ENCODE measurements at places on chromosomes 4 and X.

DNA sequence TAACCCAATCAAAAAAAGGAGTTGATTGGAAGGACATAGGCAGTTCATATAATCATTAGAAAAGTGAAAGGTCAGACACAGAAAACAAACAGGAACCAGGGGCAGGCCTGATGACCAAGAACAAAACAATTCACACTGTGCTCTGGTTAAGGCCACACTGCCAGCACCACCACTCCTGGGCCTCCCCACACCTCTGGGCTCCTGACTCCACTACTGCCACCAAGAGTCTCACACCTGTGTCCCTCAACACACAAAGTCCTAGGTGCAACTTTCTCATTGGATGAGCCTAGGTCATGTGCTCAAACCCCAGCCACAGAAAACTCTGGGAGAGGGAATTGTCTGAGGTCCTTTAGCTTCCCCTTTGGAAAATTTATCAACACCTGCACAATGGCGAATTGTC, 11.1 kb upstream of the FAM9C start:
- no peak for DNase-seq

- no peak for DNase-seq
Observed at GRCh38 chr4:55013431-55013955, 111.9 kb downstream of the KDR start.

- DNase-seq, result no peak
Observed at GRCh38 chr4:48589098-48589445, 99.0 kb downstream of the ZAR1 start.

- DNase-seq, result no peak
Observed at GRCh38 chr4:3745886-3746656, 20.1 kb upstream of the ADRA2C start.

GRCh38 chrX:19804151-19804550, 83.2 kb downstream of the SH3KBP1 start:
- no peak for DNase-seq

- DNase-seq, result no peak
Observed at GRCh38 chr4:48804584-48805301, 24.7 kb upstream of the FRYL start.

DNA sequence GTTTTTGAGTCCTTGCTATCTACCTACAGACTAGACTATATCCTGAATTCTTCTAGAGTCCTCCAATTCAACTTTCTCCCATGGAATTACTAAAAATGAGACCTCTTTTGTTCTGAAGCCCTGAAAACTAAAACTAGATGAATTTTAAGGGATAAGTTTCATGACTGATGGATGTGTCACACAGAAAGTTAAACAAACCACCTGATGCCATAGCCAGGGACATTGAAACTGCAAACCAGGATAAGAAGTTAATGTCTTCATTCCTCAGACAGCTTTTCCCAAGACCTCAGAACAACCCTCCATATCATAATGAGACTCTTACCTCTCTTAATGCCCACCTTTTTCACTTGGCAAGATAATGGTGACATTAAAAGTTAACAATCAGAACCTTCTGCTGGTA, 81.5 kb upstream of the PTPN13 start:
- no peak for DNase-seq

DNA sequence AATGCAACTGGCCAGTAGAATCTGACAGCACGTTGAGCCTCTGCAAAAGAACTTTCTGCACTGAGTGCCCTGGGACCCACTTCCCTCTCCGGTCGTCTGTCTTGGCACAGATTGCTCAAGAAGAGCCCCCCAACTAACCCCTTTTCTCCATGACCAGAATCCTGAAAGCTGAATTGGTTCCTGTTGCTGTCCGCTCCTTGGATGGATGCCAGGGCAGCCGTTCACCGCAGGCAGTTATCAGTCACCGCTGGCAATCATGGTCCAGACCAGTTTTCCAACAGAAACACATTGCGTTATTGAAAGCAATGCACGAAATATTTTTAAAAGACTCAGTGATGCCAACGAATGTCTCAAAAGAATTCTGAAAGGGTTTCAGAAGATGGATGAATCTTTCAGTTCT, 733.7 kb upstream of the FRG1 start:
- DNase-seq, result no peak

GRCh38 chr4:136864604-136865185, 667.6 kb downstream of the PCDH18 start:
- peak; percentile 45 for DNase-seq

GRCh38 chrX:140744085-140744484, 34.5 kb downstream of the LINC00632 start:
- DNase-seq, result no peak
